Right forelimb (tissue), 1 donor: ENCODE measurements at places on chromosomes 5 and 9.

GRCh38 chr5:65017636-65018035, 248.9 kb downstream of the CWC27 start:
- no peak for DNase-seq

DNA sequence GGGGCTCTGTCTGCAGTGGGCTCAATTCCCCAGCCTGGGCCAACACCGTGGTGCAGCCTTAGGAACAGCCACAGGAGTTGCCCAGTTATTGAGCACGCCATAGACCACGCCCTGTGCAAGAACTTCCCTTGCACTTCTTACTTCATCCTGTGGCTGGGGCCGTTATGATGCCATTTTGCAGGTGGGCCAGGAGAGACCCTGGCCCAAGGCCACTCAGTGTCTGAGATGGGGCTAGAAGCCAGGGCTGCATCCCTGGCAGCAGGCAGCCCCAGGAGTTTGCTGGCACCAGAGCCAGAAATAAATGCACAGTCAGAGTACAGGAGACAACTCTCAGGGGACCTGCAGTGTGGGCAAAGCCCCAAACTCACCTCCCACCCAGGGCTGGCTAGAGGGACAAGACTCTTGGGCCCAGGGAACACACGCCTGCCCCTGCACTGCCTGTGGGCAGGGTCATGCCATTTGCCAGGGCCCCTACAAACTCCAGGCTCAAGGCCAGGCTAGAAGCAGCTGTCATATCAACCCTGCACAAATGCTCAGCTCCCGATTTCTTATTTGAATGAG, 6.7 kb downstream of the CORO2A start:
- no peak for DNase-seq

- DNase-seq, result no peak
Observed at GRCh38 chr5:139705191-139705590, 57.0 kb downstream of the CXXC5 start.

DNA sequence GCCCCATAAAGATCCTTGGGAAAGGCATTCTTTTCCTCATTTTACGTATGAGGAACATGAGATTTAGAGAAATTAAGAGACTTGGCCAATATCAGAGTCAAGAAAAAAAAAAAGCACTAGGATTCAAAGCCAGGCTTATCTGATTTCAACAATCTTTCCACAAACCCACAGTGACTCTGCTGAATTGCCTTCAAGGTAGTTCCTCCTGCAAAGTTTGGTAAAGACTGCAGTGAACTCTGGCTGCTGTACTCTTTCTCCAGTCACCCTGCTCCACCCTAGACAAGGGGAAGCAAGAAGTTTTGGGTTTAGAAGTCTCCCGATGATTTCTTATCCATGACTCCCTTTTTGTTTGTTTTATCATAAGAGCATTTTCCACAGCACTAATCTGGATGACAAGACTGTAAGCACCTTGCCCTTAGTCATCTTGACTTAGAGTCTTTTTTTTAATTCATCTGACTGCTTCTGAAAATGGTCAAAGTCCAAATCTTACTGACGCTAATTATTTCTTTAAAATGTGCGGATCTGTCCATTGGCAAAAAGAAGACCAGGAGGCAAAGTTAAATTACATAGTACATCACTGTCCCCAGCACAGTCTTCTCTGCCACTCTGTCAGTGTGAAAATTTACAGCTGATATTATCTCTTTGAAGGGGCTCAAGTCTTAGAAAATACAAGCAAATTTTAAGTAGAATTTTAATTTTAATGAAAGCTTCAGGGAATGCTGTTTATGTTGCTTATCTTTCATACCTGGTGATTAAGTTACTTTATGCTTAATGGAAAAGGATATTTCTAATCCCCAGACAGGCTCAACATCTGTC, 180.1 kb downstream of the TTLL11 start:
- no peak for DNase-seq

DNA sequence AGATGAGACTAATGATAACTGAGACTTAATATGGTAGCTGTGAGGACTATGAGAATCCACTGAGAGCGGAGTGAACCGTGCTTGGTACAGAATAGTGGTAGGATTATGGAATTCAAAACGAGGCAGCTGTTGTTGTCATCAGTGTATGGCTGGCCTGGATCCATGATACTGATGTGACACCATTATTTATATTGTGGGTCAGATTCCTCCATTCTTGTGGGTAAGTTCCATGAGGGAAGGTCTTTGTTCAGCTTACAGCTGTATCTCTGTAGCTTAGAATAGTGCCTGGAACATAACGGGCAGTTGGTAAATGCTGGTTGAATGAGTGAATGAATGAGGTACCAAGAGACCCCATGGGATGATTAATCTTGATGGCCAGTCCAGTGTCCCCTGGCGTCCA, 61.8 kb downstream of the ACER2 start:
- no peak for DNase-seq

GRCh38 chr9:128211186-128211980, 8.2 kb downstream of the DNM1 start:
- DNase-seq, result no peak

- DNase-seq, result no peak
Observed at GRCh38 chr5:113359419-113359818, 75.4 kb downstream of the TSSK1B start.

GRCh38 chr5:158289967-158290366, 431.0 kb upstream of the CLINT1 start:
- DNase-seq, result no peak

DNA sequence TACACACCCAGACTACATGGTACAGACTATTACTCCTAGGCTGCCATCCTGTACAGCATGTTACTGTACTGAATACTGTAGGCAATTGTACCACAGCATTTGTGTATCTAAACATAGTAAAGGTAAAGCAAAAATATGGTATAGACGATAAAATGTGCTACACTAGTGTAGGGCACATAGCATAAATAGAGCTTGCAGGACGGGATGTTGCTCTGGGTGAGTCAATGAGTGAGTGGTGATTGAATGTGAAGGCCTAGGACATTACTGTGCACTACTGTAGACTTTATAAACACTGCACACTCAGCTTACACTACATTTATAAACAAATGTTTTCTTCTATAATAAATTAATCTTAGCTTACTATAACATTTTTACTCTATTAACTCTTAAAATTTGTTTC, 25.6 kb downstream of the ANKRD55 start:
- no peak for DNase-seq

DNA sequence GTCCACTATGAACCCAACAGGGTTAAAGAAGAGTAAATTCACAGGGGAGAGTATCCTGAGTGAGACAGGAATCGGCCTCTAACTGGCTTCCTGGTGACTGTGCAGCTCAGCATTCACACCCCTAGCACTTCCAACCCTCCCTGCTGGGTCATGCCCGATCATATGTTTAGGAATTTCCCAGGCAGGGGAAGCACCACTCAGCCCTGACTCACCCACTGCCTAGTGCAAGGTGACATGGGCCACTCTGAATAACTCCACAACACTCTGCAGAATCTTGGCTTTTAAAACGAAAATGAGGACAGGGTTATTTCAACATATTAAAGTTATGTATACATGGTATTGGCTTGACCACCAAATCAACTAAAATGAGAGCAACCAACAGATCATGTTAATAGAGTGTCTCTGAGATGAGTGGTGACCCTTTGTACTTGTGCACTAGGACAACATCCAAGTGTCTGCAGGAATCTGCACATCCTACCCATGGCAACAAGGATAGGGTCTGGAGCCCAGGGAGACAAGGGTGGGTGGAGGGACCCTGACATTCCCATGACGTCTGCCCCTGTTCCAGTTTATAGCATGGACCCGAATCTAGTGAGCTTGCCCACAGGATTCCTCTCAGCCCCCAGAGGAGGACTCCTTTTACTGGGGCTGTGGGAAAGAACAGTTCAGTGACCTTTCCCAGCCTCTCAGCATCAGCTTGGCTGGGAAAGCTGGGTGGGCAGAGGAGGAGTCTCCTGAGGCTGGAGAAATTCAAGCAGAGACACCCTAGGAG, 485.8 kb downstream of the SEMA5A start:
- no peak for DNase-seq

GRCh38 chr5:57561231-57561842, 78.7 kb upstream of the ACTBL2 start:
- DNase-seq, result no peak

GRCh38 chr9:34884747-34885189, 73.3 kb upstream of the PHF24 start:
- no peak for DNase-seq

DNA sequence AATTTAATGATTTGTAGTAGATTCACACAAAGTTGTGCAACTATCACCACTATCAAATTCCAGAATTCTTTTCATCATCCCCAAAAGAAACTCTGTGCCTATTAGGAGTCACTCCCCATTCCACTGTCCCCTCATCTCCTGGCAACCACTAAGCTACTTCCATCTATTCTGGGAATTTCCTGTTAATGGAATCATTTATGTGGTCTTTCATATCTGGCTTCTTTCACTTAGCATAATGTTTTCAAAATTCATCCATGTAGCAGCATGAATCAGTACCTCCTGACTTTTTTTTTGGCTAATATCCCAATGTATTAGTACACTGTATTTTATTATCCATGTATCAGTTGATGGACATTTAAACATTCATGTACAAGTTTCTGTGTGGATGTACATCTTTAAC, 157.6 kb downstream of the TTC39B start:
- no peak for DNase-seq

- DNase-seq, result peak; percentile 50
Observed at GRCh38 chr5:31936683-31937082, 237.4 kb downstream of the GOLPH3 start.

DNA sequence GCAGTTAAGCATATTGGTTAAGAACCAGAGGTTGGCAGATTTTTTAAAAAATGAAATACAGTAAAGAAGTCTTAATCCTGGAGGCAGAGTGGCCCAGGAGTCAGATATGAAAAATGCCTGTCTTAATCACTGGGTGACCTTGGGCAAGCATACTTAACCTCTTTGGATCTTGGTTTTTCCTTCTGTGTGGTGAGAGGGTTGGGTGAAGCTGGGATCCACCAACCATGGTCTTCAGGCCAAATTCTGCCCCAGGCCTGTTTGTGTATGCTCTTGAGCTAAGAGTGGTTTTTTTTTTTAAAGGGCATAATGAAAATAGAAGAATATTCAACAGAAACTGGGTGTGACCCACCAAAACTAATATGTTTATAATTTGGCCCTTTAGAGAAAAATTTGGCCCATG, 20.0 kb upstream of the TEX48 start:
- DNase-seq, result no peak

GRCh38 chr9:107699231-107699630, 209.7 kb upstream of the KLF4 start:
- DNase-seq, result no peak

DNA sequence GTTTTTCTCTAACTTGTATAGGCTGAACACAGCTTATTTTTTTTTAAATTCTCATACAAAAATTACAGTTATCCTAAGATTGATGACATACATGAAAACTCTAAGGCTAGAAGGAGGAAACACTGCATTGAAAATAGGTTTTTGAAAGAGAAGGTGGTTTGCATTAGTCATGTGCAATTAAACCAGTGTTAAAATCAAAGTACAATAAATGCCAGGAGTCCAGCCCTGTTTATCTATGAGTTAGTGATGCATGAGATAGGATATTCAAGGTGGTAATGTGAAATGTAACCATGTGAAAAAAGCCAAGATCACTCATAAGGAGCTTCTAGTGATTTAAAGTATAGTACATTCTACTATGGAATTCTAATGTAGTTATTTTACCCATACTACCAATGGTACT, 444.9 kb upstream of the CYLC2 start:
- DNase-seq, result no peak

DNA sequence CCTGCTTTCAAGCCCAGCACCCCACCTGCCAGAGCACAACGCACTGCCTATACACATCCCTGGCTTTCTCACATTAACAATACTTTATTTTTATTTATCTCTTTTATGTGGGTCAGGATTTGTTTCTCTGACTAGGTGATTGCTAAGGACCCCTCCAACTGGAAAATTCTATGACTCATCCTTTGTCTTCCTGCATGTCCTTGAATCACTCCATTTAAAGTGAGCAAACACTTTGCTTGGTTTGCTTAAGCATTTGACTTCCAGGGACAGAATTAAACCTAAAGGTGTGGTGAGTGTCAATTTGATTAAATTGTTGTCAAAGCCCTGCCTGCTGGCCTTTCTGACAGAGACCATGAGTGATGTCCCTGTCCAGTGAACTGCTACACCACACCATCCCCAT, 536.5 kb upstream of the BRINP1 start:
- no peak for DNase-seq

GRCh38 chr5:57455511-57456455, 26.8 kb downstream of the ACTBL2 start:
- no peak for DNase-seq

DNA sequence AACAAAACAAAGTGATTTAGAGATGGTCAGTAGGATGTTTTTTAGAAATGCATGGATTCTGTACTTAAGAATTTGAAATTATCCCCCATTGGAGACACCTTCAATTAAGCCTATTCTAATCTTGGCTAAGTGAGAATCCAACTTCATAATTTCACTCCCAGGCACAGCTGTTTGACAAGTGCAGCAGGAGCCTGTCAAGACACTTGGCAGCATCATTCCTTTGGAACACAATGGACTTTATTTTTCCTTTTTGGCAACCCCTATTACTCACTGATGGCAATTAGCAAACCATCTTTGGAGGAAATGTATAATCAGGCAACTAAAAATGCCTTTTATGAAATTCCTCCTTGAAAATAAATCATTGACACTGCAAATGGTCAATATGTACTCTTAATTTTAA, 194.7 kb downstream of the GLIS3 start:
- DNase-seq, result no peak

GRCh38 chr5:108398964-108399363, 17.1 kb upstream of the FBXL17 start:
- no peak for DNase-seq

GRCh38 chr5:149423794-149424268, 44.7 kb upstream of the IL17B start:
- DNase-seq, result no peak

DNA sequence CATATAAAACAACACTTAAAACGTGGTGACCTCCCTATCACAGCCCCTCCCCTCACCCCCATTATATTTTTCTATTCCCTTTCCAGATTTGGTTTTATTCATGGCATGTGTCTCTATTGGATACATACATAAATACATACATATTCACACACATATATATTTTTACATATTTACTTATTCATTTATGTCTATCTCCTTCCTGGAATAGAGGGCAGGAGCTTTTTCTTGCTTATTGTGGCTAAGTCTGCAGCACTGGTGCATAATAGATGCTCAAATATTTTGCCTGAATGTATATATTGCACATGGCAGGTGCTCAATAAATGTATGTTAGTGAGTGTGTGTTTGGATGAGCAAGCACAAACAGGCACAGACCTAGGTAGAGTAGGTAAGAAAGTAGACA, 2.5 kb downstream of the AGXT2 start:
- DNase-seq, result no peak

DNA sequence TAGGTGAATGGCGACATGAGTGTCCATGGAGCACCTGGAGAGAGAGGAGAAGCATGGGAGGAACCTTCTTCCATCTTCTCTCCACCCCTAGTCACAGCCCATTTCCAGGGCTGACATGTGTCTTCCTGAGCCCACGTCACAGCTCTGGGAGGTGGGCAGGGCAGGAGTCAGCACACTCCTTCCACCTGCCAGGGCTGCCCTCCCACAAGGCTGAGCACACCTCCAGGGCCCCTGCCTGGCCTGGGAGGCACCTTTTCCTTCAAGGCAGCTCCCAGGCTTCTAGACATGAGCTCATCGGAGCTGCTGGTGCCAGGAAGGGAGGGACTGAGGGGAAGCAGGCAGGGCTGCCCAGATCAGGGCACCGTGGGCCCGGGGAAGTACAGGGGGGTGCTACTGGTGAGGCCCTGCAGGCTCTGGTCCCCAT, 13.6 kb upstream of the SYNPO start:
- DNase-seq, result no peak

GRCh38 chr9:113057193-113057592, 669 bp upstream of the ZFP37 start:
- DNase-seq, result no peak
